ENCODE measurements at places on chromosomes 16 and 17. TPM values are rescaled to one million over a fixed set of nuclear protein-coding genes. Genes with fewer than 3 reads are reported as not detected.

DNA sequence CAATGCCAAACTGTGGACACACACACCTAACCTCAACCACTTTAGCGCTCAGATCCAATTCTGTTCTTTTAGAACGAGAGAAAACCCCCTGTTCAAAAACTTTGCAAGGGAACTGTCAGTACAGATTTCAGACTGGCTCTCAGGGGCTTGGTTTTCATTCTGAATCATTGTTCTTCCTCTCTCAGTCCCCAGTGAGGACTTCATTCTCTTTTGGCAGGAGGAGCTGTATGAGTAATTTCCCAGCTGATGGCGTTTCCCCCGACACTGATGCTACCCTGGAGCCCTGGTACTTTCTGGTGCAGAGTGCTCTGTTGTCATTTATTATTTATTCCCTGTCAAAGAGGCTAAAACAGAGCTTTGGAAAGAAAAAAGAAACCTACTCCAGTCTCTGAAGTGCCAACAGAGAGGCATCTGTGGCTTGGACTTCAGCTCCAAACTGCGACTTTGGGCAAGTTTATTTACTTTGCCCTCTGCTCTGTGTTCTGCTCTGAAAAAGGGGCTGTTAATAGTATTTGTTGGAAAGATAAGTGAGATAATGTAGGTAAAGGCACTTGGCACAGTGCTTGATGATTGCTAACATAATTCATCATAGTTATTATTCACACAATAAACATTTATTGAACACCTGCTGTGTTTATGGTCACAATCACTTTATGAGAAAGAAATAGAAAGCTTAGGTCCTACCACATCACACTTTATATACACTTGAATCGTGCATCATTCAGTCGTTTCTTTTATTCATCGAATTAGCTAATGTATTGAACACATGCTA is 28.3 kb downstream of the ETV4 start:
- H3K4me3 ChIP-seq = no peak overlapping the region
- H3K4me1 ChIP-seq = peaks cover 8% of the 10 kb centered on the region
- H3K27me3 ChIP-seq = no peaks in the 10 kb centered on the region
- no peak for DNase-seq
- H3K36me3 ChIP-seq = peaks cover 100% of the 10 kb centered on the region

DNA sequence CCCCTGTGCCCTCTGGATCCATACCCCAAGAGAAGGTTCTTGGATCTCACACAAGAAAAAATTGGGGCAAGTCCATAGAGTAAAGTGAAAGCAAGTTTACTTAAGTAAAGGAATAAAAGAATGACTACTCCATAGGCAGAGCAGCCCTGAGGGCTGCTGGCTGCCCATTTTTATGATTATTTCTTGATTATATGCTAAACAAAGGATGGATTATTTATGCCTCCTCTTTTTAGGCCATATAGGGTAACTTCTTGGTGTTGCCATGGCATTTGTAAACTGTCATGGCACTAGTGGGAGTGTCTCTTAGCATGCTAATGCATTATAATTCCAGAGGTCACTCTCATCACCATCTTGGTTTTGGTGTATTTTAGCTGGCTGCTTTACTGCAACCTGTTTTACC is 70.8 kb downstream of the NLK start:
- peaks cover 7% of the 10 kb centered on the region for H3K4me1 ChIP-seq
- DNase-seq = no peak
- H3K36me3 ChIP-seq = no peaks in the 10 kb centered on the region

DNA sequence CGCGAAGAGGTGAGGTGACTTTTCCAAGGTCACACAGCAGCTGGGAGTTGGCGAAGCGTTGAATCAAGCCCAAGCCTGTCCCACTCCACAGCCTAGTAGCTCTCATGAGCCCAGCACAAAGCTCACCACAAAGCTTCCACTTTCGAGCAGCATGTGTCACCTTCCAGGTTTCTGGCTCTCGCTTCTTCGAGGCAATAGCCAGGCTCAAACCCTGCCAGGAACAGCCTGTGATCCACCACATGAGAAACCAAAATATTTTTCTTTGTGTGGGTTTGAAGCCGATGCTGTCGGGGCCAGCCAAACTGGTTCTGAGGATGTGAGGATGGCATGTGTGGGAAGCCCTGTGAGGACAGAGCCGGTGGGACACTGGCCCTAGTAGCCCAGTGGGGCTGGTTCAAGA is 68.1 kb downstream of the COG7 start:
- H3K27ac ChIP-seq = no peak overlapping the region
- no peaks in the 10 kb centered on the region for H3K27me3 ChIP-seq
- no peak overlapping the region for H3K4me3 ChIP-seq
- no peak for DNase-seq

DNA sequence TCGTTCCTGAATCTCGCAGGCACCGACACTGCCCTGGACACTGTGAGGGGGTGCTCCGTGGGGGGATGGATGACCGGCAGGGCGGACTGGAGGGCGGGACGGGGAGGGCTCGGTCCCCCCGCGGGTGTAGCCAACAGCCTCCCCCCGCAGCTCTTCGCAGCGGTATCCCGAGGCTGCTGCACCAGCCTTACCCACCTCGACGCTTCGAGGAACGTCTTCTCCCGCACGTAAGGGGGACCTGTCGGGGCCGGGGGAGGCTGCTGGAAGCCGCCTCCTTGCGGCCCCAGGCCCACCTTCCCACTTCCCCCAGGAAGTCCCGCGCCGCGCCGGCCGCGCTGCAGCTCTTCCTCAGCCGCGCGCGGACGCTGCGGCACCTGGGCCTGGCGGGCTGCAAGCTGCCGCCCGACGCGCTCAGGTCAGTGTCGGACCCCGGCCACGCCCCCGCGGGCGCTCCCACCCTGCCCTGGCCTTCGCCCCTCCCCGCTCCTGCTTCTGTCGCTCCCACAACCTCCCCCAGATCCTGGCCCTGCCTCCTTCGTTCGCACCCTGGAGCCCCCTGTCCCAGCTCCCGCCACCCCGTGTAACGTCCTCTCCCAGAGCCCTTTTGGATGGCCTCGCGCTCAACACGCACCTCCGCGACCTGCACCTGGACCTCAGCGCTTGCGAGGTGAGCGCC is 3.3 kb downstream of the CARMIL2 start:
- no peak overlapping the region for H3K27ac ChIP-seq
- H3K4me3 ChIP-seq = no peak overlapping the region
- peak; percentile 33 for DNase-seq

Gene TP53TG3
- not detected for total RNA-seq

Gene NHLRC4
- total RNA-seq = 2.7 TPM

Gene VMP1
- 176 TPM for total RNA-seq

Gene OR2C1
- total RNA-seq = not detected
